Nephron progenitor cell (in vitro differentiated cells): ENCODE measurements at places on chromosomes 5 and 9.

DNA sequence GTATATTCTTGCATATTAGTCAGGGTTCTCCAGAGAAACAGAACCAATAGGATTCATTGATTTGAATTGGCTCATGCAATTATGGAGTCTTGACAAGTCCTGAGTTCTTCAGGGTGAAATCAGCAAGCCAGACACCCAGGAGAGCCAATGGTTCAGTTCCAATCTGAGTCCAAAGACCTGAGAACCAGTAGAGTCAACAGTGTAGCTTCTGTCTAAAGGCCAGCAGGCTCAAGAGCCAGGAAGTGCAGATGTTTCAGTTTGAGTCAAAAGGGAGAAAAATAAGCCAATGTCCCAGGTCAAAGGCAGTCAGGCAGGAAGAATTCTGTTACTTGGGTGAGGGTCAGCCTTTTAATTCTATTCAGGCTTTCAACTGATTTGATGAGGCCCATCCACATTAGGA lies 37.8 kb upstream of the ANKRD34B start:
- no peak for DNase-seq

GRCh38 chr9:88678431-88678830 lies 143.5 kb downstream of the NXNL2 start:
- DNase-seq = no peak

DNA sequence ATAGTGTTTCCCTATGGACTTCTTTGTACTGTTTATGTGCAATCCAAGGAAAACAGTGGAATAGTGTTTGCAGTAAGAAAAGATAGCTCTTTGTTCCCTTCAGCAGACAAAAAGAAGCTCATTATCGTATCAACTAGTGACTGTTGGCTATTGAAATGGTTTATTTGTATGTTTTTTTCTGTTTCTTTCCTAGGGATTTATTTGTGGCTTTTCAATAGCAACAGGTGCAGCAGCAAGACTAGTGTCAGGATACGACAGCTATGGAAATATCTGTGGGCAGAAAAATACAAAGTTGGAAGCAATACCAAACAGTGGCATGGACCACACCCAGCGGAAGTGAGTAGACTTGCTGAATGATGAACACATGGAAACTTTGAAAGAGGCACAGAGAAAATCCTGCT lies 65.1 kb downstream of the SLC44A1 start:
- DNase-seq = no peak

DNA sequence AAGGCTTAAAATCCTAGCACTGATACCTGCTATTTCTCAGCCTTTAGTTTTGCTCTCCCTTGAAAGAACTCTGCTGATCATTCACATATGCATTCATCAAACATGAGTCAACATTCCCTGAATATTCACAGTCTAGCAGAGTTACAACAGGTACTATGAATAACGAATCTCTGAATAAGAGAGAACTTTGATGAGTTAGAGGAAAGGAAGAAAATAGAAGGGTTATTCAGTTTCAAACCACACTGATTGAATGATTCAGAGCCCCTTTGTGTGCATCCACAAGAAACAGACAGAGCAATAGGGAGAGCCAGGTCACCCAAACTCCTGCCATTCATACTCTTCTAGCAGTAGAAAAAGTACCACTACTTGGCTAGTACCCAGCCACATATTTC lies 36.0 kb downstream of the FOXD1 start:
- no peak for DNase-seq

DNA sequence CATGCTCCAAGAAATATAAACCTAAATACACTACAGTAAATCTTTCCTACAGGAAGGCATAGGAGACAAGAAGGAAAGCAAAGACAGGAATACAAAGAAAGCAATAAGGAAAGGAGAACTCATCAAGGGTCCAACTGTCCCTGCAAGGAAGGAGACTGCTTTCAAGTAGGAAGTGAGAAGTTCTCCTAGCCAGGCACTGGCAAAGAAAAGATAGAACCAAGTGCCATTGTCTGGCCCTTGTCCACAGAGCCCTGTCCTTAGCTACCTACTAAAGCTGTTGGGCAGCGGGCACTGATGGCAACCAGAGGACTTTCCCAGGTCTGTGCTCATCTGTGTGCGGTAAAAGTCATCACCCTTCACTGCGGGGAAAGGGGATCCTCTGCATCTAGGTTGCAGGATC lies 108.2 kb downstream of the KLHL3 start:
- no peak for DNase-seq

DNA sequence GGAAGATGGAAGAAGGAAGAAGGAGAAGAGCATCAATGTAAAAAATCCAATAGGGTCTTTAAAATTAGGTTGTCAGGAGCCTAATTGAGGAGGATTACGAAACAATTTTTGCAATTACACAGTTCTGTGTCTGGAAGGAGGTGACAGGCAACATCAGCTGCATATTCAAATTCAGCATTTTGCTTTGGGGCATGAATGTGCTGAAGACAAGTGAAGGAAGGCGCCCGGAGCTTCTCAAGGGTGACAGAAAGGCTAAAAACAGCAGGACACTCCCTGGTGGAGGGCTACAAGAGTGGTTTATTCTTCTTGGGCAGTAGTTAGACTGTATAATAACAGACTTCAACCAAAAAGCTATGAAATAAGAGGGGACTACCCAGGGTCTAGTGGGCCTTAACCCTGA lies 188.3 kb downstream of the BRINP1 start:
- no peak for DNase-seq

DNA sequence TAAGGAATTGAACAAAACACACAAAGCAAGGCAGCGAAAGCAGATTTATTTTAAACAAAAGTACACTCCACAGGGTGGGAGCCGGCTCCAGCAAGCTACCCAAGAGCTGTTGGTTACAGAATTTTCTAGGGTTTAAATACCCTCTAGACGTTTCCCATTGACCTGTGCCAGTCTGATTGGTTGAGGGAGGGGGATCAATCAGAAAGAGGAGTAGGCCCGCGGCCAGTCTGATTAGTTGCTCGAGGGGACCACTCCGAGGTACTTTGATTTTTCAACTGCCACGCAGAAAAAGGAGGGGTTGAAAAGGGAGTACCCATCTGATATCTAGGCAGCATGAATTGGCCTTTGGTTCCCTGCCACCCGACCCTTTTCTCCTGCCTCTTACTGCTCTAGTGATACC lies 998 bp downstream of the SRP19 start:
- peak; percentile 18 for DNase-seq

DNA sequence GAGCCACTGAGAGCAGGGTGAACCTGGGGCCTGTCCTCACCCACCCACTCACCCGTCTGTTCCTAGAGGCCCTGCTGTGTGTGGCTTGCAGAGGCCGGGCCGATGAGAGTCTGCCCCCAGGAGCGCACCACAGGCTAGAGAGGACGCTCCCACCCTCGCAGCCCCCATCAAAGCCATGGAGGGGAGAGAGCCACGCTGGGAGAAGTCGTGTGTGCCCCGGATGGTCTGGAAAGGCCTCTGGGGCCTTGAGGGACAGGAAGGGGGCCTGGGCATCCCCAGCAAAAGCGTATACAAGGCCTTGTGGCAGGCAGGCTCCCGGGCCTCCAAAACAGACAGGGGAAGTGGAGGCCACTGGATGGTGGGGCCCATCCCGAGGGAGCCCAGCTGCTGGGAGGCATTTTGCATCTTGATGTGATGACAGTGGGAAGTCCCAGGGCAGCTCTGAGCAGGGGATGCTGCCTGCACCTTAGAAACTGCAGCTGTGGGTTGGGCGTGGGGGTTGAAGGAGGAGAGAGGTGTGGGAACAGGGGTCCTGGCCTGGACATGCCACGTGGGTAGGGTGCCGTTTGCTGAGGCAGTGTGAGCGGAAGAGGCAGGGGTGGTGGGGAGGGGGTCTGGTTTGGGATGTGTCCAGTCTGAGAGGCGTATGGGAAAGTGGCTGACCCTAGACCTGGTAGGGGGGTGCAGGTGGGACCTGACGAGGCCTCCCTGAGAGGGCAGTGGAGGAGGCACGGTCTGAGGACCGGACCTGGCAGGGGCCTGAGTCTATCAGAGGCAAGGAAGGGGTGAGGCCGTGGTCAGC lies 43.0 kb upstream of the NOTCH1 start:
- DNase-seq = no peak

- DNase-seq = no peak
Measured at GRCh38 chr5:7467179-7467578, 71.2 kb downstream of the ADCY2 start.
